A549 treated with dexamethasone at 1 μM for 4 hours (cell line): ENCODE measurements at places on chromosomes 1 and 21. TPM values are rescaled to one million over a fixed set of nuclear protein-coding genes. Genes with fewer than 3 reads are reported as not detected.

GCSAML gene
- total RNA-seq, result not detected in 5 replicates

SMIM1 gene
- 0.76 to 1.6 TPM (median 1.3 TPM) in 5 replicates for total RNA-seq

ZNF593OS gene
- 0.10 to 0.70 TPM in 2 of 5 replicates, not detected in the others for total RNA-seq

MRTO4 gene
- 61.2 to 64.8 TPM (median 63.2 TPM) in 5 replicates for total RNA-seq
